ENCODE measurements at places on chromosomes 13 and 19.

DNA sequence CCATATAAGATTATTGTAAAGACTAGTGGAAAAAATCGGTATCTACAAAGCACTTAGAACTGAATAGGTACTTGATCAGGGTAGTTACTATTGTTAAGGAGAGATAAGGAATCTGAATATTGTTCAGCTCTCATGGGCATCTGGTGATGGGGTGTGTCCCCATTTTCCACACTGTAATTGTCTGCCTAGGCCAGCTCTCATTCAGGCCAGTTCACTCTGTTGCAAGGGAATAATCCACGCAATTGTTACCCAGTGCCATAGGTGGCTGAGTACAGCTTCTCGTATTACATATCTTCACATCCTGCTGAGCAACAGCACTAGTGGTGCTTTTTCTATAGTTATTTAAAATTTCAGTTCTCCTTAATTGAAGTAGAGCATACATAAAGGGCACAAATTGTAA, 45.6 kb upstream of the C13orf42 start:
- no peak for DNase-seq

DNA sequence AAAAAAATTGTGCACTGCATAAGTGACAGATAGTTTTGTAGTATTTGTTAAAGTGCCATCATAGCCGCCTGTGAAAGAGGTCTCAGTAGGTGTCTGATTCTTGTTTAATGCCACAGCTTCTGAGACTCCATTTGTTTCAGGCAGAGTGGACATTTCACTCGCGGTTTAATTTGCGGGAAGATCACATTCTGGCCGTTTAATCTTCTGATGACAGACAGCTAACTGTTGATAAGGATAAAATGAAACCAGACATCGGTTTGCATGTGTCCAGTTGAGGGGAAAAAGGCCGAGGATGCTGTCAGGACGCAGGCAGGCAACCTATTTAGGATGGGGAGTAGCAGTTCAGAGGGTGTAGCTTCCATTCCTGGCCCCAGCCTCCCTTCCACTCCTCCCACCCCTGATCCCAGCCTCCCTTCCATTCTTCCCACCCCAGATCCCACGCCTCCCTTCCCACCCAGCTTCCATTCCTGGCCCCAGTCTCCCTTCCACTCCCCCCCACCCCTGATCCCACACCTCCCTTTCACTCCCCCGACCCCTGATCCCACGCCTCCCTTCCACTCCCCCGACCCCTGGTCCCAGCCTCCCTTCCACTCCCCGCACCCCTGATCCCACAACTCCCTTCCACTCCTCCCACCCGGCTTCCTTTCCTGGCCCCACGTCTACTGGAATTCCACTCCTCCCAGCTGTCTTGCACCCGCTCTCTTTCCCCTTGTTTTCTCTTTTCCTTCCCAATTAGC, 23.8 kb downstream of the ATP11A start:
- no peak for DNase-seq

GRCh38 chr13:39099231-39099630, 61.0 kb downstream of the NHLRC3 start:
- no peak for DNase-seq

- DNase-seq = no peak
Measured at GRCh38 chr13:92896842-92897241, 329.8 kb upstream of the GPC6 start.

DNA sequence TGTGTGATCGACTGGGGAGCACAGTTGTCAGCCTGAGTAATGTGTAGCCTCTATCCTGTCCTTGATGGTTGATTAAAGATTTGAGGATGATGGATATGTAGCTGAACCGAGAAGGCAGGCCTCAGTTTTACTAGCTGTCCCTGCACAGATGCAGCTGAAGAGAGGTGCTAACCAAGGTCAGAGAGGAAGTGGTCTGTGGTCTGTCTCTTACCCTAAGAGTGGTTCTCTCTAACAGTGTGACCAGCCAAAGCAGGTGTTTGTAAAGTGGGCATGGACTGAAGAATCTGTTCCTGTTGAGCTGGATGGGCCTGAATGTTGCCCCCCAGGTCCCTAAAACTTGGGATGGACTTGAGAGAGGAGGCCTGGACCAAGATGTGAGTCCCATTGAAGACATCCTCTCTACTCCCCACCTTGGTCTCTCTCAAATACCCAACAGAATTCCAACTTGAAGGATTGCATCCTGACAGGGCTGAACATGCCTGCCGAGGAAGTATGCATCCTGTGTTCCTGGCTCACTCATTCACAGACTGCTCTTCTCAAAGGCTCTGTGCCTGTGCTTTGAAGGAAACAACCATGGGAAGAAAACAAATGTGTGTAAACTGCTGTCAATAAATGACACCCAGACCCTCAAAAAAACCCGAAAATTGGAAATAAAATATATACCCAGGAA, 223.8 kb downstream of the MAB21L1 start:
- no peak for DNase-seq

GRCh38 chr19:11260996-11261395, 1.3 kb downstream of the DOCK6 start:
- no peak for DNase-seq

- DNase-seq = no peak
Measured at GRCh38 chr19:38892841-38893240, 6.6 kb downstream of the SIRT2 start.

DNA sequence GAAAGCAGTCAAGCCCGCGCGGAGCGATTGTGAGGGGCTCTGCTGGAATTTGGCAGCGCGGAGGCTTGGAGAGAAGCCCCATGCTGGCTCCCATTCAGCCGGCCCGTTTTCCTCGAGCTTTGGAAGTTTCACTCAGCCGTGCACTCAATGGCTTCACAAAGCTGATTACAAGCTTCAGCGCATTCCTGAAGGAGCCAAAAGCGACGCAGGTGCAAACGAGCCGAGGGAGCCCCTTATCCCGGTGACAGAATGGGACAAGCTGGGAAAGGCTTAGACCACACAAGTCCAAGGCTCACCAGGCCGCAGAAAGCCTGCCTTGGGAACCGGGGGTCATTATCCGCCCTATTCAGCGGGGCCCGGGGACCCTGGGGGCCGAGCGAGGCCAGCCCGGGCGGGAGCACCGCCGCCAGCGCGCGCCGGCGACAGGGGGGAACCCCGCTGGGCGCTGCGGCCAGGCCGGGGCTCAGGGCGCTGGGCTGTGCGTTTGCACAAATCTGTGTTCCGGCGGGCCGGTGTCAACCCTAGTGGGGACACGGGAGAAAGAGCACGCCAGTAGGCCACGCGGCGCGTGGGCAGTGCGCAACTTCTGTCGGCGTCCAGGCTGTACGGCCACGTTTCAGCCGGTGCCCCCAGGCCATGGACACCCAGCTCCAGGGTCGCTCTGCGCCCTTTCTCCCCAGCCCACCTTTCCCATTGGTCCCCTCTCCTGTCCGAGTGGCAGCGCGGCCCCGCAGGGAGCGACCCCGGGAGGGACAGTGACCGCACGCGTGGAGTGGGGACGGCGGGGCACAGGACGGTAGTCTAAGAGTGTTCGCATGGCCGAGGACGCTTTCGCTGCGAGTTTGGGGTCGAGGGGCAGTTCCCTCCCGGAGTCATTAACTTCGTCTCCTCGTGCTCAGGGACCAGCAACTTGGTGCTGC, 37.3 kb downstream of the SOX1 start:
- no peak for DNase-seq

DNA sequence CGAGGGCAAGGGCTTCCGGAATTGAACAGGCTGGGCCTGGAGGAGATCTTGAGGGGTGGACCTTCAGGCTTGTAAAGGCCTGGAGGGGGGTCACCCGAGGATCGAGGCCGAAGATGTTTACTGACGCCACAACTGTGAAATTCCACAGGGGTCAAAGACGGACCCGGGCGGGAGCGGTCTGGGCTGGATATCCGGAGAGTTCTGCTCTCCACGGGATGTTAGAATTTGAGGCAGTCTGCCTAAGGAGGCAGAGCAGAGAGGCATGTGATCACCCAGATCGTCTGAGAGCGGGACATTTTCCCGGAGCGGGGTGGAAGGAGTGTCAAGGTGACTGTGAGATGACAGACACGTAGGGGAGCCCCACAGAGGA, 13.2 kb downstream of the KLHL26 start:
- no peak for DNase-seq

DNA sequence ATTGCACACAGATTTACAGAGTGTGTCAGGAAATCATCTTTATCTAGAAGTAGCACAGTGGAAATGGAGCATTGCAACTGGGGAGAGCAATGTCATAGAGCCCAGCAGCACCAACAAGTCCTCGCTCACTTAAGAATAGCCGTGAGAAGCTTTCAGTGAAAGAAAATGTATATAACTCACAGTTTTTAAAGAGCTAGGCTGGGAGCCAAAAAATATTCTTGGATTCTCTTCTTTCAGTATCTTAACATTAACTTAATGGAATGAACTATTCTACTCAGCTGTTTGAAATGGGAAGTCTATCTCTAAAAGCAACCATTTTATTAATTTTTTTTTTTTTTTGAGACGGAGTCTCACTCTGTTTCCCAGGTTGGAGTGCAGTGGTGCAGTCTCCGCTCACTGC, 329.6 kb downstream of the COG6 start:
- no peak for DNase-seq

DNA sequence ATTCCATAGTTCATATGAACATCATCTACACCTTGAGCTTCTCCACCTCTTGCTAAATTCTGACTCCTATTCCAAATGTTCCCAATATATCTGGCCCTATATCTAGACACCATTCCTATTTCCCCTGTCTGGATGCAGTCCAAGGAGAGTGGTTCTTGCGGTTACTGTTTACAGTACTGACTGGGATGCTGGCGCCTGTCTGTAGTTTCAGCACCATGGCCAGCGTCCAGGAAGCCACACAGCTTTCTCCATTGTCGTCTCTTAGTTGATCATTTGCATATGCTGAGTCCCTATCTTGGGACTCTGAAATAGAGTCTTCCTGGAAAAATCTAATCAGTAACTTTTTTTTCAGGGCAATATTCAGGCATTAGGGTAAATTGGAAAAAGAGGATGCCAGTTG, 14.9 kb downstream of the LAIR2 start:
- DNase-seq = peak; percentile 52

All from CD4-positive, alpha-beta T cell treated with Interleukin-12 subunit alpha and Interleukin-12 subunit beta, for 1 hour (primary cell).